GM18507 (cell line): ENCODE measurements at places on chromosomes 4 and X.

- DNase-seq: no peak
Observed at GRCh38 chr4:21656832-21657231, 291.7 kb downstream of the KCNIP4 start.

GRCh38 chr4:98006060-98006459 is 137.2 kb downstream of the STPG2 start:
- no peak for DNase-seq

DNA sequence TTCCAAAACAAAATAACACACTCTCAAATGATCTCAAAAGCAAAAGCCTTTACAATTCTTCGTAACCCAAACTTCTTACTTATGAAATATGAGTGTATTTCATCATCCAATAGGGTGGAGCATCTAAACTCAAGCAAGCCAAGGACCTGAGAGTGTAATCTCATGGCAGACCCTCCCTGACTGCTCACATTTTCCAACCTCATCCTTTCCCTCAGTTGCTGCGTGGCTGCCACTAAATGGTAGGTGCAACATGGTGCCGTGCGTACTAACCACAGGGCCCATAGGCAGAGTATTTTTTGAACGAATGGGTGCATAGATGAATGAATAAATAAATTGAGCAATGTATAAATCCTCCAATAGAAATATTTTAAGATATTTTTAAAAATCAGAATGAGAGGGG is 45.4 kb downstream of the TTC29 start:
- DNase-seq: no peak

- no peak for DNase-seq
Observed at GRCh38 chrX:132533409-132533808, 44.6 kb upstream of the MBNL3 start.

DNA sequence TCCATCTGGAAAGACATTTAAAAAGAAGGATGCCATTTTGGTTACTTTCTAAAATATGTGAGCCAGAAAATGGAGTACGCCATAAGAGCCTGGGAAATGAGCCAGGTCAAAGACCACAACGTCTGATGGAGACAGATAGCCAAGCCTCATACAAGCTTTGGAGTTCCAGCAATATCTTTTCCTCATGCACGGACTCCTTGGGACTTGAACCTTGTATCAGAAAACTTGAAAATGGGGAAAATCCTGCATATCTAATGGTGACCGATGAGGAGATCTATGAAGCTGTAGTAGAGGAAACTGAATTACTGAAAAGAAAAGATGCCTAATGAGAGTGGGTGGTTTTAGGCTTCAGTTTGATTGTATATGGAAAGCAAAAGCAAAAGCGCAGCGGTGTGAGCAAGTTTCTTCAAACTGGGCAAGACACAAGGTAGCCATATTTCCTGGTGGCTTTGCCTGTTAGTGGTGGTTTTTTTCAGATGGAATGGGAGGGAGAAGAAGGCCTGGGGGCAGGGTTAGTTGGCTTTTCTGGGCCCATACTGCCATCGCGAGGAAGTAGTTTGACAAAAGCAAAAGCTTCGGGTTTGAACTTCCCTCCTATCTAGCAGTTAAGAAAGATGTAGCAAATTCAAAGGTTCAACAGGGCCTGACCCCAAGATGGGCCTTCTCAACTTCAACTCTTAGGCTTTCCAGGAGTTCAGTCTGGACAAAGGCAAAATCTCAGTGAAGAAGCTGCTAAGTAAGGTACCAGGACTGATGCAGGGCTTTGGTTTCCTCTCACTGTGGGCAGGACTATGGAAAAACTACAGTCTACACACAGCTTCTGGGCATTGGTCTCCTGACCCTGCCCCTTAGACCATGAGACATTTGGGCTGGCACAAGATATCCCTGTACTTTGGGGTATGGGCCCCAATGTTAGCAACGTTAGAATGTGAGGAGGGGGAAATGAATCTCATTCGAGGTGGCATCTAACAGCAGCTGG is 210.0 kb upstream of the STK26 start:
- DNase-seq: no peak

DNA sequence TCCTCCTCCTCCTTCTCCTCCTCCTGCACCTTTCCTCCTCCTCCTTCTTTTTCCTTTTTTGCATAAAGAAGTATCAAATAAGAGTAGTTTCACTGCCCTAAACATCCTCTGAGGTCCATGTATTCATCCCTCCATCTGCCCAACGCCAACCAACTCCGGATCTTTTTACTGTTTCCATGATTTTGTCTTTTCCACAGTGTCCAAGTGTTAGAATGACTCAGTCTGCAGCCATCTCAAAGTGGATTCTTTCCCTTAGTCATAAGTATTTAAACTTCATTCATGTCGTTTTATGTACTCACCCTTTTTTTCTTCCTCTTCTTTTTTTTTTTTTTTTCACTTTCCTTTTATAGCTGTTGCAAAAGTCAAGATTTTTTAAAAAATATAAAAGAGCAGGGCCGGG is 12.9 kb downstream of the CSF2RA start:
- no peak for DNase-seq

- DNase-seq: no peak
Observed at GRCh38 chr4:5710065-5710960, 688 bp upstream of the EVC start.

- DNase-seq: no peak
Observed at GRCh38 chrX:108177351-108178142, 86.0 kb downstream of the ATG4A start.

DNA sequence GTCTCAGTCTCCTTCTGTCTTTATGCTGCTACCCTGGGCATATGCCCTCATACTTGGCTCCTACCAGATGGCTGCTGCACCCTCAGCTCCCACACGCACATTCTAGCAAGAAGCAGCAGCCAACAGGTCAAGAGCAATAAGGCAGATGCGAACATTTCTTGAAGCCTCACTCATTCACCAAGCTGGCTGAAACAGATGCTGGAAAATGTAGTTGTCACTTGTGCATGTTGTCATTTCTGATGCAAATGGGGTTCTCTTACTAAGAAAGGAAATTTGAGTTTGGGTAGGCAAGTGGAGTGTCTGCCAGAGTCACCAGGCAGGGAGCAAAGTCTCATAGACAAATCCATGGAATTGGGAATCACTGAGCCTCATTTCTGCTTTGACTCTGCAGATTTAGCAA is 57.4 kb upstream of the SORBS2 start:
- no peak for DNase-seq

- no peak for DNase-seq
Observed at GRCh38 chrX:29652484-29652883, 562.9 kb upstream of the MAGEB2 start.

DNA sequence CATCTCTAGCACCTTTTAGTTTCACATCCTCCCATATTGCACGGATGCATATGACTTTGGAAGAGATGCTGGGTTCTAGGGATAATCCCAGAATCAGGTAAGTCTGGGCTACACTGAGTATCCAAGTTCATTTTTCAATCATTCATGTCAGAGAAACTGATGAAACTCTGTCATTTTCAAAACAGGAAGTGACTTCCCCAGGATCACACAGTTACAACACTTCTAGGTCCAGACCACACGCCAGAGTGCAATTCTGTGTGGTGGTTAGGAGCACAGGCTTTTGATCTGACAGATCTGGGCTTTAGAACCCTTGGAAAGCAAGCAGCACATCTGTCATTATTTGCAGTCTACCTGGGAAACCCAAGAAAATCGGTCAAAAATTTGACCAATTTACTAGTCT is 52.1 kb upstream of the CDKN2AIP start:
- no peak for DNase-seq

- DNase-seq: no peak
Observed at GRCh38 chrX:109775386-109775785, 42.3 kb upstream of the ACSL4 start.

DNA sequence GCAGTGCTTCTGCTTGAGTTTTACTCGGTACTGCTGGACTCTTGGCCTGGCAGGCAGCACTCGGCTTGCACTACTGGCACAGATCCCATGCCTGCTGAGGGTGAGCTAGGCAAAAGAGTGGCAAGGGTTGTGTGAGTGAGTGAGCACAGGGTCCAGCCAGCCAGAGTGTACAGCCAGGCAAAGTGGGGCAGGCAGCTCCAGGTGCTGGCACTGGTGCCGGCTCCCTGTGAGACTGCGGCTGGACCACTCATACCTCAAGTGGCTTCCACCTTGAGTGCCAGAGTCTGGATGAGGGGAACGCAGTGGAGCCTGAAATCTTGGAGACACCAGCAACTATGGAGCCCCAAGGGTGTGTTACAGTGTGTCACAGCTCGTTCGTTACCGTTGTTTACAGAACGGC is 1451.9 kb upstream of the AGA start:
- no peak for DNase-seq

DNA sequence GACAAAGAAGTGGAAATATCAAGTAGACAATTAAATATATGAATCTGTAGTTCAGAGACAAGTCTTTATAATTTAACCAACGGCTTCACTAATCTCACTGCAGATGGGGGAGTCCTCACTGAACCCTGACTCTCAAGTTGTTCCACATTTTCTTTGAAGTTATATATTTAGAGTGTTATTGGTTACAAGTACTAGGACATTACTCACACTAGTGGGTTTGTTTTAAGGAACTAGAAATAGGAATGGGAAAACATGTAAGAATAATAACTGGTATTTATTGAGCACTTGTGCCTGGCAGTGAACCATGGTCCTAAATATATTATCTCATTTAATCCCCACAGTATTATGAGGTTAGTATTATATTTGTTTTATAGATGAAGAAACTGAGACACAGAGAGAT is 22.0 kb downstream of the MND1 start:
- DNase-seq: no peak

DNA sequence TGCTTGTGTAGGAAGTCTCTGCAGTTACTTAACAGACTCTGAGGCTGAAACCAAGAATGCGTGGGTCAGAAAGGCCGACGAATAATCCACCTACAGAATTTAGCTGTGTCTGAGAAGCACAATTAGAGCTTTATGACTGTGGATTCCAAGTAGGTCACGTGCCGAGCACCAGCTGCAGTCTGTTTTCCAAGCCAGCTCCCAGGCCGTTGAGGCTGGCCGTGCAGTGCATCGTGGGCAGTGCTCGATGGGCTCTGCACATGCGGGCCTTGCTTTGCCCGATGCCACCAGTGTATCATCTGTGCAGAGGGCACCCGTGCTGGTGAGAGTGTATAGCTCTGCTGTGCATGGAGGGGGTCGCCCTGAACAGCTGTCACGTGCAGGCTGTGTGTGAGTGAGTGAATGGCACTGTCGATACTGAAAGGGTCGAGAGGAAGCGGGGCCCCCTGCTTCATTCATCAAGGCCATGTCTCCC is 67.5 kb upstream of the CLDN34 start:
- DNase-seq: no peak

GRCh38 chrX:51798701-51799100 is 55.5 kb downstream of the GSPT2 start:
- DNase-seq: no peak

- no peak for DNase-seq
Observed at GRCh38 chr4:99574530-99575324, at the start of gene MTTP. Gene MTTP (plus strand): TSS chr4:99574824. CDS start chr4:99574910, 86 bp downstream.

DNA sequence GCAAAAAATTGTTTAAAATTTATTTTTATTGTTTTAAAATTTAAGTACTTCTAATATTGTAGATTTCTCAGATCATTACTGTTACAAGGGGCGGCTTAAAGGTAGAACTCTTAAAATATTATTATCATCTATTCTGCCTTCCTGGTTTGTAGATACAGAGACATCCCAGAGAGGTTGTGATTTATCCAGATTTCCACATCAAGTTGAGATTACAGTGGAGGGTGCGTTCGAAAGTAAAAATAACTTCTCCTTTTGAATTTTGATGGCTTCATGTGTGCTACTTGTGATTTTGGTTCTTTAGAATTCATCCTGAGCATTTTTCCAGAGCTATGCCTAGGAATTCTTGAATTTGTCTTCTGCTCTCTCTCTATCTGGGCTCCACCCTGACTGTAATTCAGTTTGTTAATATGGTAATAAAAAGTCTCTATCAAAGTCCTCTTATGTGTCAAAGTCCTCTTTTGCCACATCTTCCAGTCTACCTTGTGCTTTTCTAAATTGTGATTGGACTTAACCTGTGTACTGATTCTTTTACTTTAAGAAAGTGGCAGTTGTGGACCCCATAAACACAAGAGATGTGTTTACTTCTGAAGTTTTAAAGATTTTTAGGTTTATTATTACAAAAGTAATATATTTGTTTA is 37.2 kb downstream of the CLCN3 start:
- no peak for DNase-seq

DNA sequence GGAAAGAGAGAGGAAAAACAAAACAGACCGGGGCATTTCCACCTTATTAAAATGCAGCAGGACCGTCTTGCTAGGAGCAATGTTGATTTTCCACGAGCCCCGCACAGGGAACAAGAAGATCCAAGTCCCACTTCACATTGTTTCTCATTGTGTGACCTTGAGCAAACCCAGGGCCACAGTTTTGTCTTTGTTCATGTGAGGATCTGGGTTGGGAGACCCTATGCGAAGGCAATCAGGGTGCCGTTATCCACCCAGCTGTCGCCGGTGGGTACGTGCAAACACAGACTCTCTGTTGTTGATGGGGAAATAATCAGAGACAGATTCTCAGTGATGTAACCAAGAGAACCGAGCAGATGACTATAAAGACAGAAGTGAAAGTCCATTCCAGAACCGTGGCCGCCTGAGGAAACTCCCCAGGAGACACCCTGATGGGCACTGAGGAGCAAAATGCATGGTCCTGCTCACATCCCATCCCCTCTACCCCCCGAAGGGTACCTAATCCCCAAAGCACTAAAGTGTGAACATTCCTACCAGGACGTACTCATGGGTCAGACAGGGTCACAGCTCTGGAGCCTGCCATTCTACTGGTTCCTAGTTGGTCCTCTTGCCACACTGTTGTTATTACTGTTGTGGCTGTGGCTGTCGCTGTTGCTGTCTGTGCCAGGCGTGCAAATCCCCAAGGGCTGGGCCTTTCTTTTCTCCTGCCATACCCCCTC is 102.7 kb upstream of the RBPJ start:
- DNase-seq: no peak

DNA sequence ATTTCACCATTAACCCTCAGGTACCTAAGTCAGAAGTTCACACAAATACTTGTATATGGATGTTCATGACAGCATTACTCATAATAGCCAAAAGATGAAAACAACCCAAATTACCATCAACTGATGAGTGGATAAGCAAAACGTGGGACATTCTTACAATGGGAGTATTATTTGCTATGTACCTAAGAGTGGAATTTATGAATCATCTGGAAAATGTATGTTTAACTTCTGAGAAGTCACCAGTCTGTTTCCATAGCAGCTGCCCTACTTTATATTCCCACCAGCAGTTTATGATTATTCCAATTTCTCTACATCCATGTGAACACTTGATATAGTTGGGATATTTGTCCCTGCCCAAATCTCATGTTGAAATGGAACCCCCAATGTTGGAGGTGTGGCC is 1478.9 kb downstream of the PCDH19 start:
- DNase-seq: no peak

DNA sequence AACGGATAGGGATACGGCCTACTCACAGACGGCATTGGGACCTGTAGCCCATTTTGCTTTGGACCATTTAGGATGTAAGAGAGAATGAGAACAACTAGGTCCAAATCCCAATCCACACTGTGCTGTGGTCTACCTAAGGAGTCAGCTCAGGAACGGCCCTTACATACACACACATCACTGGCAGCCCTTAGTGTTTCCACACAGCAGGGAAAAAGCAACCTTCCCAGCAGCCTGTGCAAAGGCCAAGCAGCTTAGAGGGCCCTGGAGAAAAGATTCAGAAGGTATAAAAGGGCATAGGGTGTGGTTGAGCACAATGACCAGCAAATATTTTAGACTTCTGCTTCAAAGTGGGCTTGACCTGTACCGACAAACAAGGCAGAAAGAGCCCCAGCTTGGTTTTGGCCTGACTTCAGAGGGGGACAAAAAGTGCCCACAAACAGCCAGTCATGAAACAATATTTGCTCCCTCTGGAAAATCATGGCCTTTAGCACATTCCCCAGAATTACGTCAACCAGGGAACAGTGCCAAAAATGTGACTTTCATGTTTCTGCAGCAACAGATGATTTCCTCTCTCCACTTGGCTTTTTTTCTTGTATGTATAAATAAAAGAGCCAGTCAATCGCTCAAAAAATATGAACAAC is 359.5 kb upstream of the FGF16 start:
- no peak for DNase-seq
